ENCODE measurements at places on chromosomes 2 and 18.

DNA sequence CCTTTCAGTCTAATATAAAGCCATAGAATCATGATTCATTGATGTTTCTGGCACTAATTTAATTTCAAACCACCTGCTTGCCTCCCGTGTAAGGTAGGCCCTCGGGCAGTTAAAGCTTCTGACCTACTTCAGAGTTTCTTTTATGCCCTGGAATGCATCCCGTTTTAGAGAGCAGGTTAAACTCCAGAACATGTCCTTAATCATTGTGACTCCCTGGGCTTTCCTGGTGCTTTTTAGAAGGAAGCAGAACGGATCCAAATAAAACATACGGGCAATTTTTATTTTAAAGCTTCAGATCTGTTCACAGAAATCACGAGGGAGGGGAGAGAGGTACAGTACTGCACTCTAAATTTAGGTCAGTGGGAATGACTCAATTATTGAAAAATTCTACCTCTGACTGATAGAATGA lies 134.8 kb downstream of the GCA start:
- no peak for DNase-seq

- DNase-seq = no peak
Measured at GRCh38 chr2:239917125-239917956, 107.8 kb downstream of the NDUFA10 start.

GRCh38 chr2:136104977-136105376 lies 13.0 kb downstream of the CXCR4 start:
- DNase-seq = no peak

DNA sequence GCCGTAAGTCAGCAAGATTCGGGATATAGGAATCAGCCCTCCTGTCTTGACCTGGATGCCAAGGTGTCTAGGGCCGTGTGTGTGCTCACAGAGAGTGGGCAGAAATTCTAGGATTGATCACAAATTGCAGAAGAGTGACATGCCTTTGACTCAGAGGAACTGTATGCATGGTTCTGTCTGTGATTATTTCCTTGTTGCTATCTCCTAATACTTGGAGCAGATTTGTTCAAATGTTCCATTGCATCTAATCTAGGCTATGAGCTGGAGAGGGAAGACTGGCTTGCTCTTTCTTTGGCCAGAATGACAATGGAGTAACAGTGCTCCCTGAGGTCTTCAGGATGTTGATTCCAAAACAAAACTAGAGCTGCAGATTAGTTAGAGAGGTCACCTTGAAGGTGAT lies 115.0 kb downstream of the EN1 start:
- DNase-seq = no peak

GRCh38 chr2:238915596-238915995 lies 67.7 kb downstream of the TWIST2 start:
- DNase-seq = no peak

DNA sequence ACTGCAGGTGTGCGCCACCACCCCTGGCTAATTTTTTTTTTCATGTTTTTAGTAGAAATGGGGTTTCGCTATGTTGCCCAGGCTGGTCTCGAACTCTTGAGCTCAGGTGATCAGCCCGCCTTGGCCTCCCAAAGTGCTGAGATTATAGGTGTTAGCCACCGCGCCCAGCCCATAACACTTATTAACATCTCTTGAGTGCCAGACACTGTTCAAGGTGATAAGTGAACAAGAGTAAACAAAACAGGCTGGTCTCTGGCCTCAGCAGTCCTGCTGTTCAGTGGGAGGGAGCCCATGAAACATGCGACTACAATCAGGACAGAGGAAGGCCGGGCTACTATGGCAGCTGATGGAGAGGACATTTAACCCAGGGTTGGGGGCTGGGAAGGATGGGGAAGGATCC lies 42.3 kb downstream of the KCTD1 start:
- no peak for DNase-seq

DNA sequence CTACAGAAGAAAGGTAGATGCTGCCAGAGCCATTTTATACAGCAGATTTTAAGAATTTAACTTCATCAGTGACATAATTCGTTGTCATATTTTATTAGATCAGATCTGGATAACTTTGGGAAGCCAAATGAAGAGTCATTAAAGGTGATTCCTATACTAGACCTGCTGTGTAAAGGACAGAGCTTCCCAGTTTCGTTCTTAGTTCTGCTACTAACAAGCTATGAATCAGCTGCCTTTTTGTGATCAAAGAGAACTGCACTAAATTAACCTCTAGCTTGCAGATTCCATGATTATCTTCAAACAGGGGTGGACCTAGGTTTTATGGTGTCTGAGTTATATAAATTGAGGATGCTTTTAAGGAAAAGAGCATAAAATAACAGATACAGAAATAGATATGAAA lies 926.5 kb upstream of the ACVR2A start:
- no peak for DNase-seq

DNA sequence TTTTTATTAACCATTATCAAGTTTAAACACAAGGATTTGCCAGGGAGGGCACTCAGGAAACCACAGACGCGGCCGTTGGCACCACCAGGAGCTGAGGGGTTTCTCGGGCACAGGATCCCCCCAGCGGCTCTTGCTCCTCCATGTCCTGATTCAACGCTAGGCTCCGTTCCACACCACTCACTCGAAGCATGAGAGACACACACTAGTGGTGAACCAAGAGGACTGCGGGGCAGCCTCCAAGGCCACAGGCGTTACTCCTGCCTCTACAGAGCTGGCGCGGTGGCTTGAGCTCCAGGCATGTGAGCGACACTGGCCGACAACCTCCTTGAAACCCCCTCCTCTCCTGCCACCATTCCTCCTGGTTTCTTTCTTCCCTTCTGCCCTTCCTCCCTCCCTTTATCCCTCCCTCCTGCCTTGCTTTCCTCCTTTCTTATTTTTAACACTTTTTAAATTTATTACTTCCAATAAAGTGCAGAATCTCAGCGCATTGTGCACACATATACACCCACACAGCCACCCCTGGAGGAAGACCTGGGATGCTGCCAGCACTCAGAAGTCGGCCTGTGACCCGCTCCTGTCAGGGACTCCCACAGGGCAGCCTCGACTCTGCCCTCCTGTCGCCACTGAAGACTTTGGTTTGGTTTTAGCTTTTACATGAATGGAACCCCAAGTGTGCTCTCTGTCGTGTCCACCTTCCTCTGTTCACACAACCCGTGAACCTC lies 21.7 kb downstream of the COX7A2L start:
- no peak for DNase-seq

DNA sequence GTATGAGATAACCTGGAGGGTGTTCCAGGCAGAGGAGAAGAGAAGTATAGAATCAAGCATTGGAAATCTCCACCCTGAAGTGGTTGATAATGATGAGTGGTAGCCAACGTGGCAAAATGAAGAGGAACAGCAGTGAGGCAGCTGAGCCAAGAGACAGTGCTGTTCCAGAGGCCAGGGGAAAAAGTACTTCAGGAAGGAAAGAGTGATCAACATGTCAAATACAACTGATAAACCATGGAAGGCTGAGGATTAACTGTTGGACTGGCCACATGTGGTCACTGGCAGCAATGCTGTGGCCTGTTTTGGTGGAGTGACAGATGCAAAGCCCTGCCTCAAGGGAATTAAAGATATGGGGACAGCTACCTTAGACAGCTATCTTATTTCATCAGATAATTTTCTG lies 51.9 kb upstream of the RMP24 start:
- no peak for DNase-seq

- no peak for DNase-seq
Measured at GRCh38 chr2:71778936-71779773, 325.8 kb downstream of the DYSF start.

- DNase-seq = no peak
Measured at GRCh38 chr2:204849892-204850291, 304.6 kb downstream of the PARD3B start.

- DNase-seq = no peak
Measured at GRCh38 chr2:69957965-69958364, 3.5 kb downstream of the ASPRV1 start.

DNA sequence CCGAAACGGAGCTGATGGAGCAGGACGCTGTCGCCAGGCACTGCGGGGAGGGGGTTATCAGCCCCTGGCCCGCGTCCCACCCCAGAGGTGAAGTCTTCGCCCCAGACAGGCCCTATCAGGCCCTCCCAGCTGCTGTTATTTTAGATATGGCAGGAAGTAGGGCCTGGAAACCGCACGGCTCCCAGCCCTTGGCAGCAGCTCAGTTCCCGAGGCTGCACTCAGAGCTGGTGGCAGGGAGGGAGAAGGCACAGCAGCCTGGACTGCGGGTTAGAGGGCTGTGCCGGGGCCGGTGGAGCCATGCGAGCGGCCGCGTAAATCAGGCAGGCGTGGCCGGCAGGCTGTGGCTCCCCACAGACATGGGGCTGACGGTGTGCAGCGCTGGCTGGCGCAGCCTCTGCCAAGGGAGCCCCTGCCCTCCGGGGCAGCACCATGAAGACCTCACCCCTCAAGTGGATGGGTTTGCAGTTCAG lies 111.4 kb downstream of the NFATC1 start:
- DNase-seq = no peak

DNA sequence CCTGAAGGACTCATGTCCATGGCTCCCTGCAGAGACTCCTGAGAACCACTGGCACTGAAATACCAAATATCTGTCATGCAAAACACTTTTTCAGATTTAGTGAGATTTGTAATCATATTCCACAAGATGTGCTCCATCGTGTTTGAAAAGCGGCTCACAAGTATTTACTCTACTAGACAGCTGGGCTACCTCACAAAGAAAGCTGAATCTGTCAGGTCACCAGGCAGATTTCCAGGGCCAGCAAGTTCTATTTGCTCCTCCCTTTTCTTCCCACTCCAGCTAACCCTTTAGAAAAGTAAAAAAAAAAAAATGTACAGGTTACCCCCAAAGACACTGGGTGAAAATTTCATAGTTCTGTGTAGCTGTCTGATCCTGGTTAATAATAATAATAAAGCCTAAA lies 22.9 kb downstream of the WIPF1 start:
- DNase-seq = no peak

DNA sequence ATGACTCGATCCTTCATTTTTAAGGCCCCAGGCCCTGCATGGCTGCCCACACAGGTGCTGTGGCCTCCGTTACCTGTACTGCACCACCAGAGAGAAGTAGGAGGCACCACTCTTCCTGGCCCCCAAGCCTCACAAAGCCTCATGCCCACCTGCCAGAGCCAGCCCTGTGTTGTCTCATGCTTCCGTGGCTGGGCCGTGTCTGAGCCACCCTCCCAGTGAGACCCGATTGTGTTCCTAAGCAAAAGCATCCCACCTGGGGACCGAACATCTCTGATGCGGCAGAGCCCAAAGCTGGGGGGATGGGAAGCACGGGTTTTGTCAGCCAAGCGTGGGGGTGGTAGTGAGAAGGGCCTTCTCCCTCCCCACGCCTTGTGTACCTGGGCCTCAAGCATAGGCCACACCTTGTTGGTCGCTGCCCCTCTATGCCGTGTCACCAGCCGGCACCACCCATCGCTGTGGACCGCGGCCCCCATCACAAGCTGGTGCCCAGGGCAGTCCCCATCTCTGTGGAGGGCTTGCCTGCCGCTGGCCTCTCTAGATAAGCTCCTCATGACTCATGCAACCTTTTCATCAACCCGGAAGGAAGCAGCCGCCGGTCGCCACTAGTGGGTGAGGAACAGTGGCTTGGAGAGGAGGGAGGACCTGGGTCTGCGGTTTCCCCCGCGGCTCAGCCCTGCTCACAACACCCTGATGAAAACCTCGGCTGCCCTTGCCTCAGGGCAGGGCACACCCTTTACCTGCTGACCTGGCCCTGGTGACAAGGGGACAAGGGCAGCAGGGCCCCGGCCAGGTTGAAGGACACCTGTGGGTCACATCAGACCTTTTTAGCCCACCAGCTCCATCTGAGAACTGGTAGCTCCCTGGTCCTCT lies 2.7 kb upstream of the RNPEPL1 start:
- DNase-seq = peak; percentile 87

DNA sequence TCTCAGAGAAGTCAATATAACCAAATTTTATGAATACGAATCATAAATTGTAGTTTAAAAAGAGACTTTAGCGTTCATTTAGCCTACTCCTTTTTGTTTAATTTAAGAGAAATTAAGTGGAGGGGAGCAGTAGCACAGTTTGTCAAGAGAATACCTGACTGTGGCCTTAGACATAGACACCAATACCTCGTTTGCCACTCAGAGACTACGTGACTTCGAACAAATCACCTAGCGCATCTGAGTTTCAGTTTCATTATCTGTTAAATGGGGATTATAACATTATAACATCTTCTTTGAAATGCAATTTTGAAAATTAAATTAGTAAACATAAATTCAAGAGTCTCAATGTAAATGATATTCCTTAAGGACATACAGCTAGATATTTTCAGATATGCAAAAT lies 581.5 kb upstream of the VRK2 start:
- no peak for DNase-seq

DNA sequence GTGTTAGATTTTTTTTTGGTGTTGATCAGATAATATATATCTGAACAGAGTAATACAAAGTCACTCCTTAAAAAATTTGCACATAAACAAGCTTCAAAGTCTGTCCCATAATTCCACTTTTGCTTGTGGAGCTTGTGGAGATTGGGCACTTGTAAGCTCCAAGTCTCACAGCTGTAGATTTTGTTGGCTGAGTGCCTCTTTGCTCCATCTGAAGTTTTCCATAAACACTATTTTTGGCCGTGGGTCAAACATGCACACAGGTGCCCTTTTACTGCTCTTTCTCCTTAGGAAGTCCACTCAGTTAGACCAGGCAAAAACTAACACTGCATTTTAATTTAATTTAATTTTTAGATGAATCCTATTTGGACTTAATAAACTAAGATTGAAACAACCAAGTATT lies 3.6 kb upstream of the KCNJ13 start:
- no peak for DNase-seq

DNA sequence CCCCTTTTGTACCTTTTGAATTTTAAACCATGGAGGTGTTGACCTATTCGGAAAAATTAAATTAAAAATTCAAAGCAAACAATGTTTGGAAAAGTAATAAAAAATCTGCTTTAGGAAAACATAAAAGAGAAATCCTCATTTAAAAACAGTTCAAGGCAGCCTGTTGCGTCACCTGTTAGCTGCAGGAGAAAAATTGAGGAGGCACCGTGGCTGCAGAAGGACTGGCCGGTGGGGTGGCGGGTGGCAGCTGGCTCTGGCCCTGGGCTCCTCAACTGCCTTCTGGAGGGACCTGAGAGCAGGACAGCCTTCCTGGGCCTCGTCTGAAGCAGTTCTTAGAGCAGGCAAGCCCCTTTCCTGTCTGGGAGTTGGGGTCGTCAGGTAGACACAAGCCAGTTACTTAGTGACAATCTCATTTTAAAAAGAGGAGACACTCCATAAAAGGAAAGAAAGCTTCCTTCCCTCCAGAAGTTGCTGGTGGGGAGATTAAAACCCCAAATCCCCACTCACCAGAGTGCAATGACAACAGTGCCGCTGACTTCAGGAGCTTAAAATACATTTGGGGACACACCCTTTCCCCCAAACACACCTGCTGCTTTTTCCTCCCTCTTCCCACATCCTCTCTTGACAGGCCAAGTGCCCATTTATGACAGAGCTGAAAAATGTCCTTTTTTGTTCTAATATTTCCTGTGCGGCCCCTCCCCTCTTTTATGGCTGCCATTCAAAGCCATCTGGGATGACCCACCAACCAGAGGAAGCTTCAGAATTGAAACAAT lies 9.7 kb downstream of the ZBTB7C start:
- no peak for DNase-seq

DNA sequence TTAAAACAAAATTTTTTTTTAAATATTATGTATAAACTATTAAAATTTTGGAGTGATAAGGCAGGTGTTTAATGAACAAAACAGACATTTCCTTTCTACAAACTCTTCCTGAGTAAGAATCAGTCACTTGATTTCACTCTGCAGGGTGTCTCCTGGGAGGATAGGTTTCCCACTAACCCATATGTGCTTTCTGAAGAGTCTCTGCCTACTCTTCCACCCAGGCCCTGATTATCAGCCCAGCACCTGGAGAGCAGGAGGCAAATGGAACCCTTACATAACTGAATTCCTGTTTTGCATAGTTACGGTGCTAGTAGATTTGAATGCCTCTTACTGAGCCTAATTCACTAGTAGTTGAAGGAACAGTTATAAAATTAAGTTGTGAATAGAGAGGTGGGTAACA lies 1718.6 kb downstream of the SUCLG1 start:
- no peak for DNase-seq

Measured in stimulated activated CD8-positive, alpha-beta memory T cell treated with anti-CD3 and anti-CD28 coated beads, Interleukin-4, amount 100 ng/mL, for 24 hours (primary cell).